HEK293T (cell line): ENCODE measurements at places on chromosomes 2 and 18.

DNA sequence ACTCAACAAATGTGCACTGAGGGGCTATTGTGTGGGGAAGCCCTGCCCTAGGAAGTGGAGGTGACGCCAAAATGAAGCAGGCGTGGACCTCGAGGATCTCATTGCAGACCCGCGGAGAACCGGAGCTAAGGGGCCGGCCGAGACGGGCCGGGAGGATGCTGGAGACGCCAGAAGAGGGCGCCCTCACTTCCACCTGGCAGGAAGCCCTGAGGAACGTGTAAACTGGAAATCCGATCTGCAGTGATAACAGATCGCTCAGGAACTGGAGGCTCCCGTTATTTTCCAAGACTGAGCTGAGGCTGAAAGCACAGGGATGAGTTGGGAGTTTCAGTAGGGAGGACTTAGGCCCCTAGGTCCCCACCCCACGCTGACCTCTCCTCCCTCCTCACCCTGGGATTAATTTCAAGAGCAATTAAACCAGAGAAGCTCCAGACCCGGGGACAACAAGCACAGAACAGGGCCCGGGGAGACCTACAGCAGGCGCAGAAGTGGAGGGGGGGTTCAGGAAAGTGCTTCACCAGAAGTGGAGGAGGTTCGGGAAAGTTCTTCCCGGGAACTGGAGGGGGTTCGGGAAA is 7.7 kb upstream of the COL6A3 start:
- peak; percentile 77 for DNase-seq

DNA sequence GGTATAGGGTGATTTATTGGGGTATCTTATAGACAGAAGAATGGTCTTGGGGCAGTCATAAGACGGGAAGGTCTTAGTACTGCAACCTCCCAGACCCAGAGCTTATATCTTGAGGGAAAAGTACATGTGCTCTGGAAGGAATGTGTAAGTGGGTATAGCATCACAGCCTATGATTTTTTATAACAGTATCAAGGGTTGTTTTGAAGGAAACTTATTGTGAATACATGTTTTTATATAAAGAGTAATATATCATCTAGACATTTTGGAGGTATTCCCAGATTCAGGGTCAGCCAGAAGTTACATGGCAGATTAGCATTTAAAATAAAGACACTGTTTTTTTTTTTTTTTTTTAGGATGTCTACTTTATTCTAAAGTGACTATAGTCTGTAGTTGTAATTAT is 47.6 kb upstream of the STON1 start:
- DNase-seq, result no peak

- no peak for DNase-seq
Observed at GRCh38 chr18:50231621-50232020, 34.7 kb downstream of the CFAP53 start.

GRCh38 chr2:146597291-146597690 is 1247.5 kb upstream of the ACVR2A start:
- DNase-seq, result no peak

DNA sequence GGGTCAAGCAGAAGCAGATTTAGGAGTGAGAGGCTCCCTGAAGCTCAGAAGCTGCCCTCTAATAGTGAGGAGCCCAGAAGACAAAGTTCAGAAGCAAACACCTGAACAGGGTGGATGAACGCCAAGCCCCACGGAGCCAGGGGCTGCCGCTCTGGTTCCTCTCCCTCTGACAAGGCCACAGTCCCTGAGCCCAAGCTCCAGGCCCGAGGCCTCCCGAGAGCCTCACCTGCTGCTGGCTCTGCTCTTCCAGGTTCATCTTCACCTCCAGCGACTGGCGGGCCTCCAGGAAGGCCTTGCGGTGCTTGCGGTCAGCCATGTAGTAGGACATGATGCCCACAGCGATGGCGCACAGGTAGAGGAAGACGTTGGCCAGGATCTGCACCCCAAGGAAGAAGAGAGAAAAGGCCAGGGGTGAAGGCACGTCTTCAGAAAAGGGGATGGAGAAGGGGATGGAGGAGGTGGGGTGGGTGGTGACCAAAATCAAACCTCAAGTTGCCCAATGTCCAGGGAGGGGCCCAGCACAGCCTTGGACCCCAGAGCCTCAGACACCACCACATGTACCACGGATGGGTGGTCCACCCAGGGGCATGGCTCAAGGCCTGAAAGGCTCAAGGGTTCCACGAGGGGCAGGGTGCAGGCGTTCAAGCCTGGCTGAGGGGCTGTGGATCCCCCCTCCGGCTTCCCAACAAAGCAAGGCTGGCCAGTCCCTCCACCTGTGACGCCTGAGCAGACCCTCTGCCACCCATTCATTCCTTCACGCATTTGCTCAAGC is 47.5 kb downstream of the ADCY3 start:
- no peak for DNase-seq

- no peak for DNase-seq
Observed at GRCh38 chr2:12288048-12288447, 428.7 kb upstream of the TRIB2 start.

- no peak for DNase-seq
Observed at GRCh38 chr18:11658989-11659388, 30.1 kb upstream of the GNAL start.

DNA sequence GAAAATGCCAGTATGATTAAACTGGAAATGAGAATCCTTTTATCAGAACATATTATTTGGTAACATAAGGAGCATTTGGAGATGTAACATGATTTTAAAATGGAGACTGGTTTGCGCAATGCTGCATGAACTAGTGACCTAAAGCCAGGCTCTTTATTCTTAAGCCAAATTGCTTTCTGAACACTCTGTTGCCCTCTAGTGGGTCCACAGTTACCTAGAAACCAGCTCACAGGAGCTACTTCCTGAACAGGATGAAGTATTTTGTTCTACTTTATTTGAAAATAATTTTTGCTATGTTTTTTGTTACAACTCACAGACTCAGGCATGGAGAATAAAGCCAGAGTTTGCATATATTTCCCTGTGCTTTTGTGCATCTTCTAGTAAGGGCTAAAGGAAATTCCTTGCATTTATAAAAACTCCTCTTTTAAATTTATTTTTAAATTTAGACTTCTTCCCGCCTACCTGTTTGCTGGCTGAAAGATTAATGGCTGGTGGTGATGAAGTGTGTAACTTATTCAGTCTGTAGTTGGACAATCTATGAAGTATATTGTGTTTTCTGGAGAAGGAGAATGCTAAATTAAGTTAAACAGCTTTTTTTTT is 146.7 kb downstream of the PARD3B start:
- peak; percentile 54 for DNase-seq

- no peak for DNase-seq
Observed at GRCh38 chr2:55923982-55924321, 370 bp upstream of the EFEMP1 start.

- no peak for DNase-seq
Observed at GRCh38 chr2:72936660-72937355, 19.5 kb downstream of the EMX1 start.

- no peak for DNase-seq
Observed at GRCh38 chr2:127762846-127763245, 48.1 kb downstream of the WDR33 start.

GRCh38 chr2:127453392-127454171 is 35.4 kb downstream of the PROC start:
- DNase-seq, result no peak

DNA sequence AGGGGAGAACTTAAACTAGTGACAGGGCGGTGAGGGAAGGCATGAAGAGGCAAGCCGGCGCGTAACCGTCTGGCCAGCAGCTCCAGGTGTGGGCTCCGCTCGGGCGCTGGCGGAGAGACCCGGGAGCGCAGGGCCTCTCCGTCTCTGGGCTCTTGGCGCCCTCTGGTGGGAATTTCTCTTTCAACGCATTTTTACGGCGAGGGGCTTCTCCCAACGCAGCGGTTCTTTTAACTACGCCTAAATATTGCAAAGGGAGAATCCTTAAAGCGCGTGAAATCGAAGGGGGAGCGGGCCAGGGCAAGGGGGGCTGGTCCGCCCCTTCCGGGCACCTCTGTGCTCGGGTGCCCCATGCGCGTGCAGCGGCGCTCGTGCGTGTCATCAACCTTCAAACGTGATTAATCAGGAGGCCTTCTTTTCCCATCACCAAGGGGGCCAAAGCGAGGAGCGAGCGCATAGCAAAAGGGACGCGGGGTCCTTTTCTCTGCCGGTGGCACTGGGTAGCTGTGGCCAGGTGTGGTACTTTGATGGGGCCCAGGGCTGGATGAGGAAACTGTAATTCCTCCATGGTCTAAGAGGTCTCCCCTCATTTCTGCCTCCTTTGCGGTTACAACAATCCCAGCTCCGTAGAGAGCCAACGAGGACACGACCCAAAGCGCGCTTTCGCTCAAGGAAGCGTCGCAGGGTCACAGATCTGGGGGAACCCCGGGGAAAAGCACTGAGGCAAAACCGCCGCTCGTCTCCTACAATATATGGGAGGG is 762 bp upstream of the GAD1 start:
- DNase-seq, result peak; percentile 83

DNA sequence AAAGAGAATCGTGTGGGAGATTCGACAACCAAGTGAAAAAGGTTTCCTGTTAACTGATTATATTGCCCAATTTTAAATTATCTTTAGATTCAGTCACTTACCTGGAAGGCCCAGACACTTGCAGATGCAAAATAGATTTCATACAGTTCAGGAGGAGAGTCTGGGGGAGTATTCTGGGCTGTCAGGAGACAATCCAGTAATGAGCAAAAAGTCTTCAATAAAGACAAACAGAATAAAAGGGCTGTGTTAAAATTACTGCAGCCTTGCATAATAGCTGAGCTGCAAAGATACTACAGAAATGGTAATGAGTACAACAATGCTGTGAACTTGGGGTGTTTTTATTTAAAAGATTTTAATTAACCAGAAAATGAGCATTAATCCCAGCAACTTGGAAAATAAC is 303.6 kb downstream of the SP3 start:
- no peak for DNase-seq

DNA sequence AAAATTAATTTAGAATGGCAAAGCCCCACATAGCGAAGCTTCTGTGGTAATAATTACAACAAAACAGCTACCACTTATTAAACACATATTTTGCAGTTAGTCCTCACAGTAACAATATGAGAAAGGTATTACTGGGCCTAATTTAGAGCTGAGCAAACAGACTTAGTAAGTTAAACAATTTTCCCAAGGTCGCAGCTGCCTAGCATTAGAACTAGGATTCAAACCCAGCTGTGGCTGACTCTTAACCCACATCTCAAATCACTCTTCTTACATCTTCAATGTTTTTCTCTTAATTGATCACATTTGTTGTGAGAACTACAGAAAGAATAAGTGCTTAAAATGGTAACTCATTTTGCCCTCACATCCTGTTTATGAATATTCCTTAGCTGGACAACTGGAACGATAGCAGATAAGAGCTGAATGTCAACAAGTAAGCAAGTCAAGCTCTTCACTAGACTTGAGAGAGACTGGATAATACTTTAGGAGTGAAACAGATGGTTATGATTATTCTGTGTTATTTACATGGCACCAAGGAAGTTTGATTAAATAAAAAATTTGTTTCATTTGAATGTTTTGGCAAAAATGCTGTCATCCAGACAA is 59.4 kb upstream of the TMEM17 start:
- no peak for DNase-seq

- DNase-seq, result no peak
Observed at GRCh38 chr2:147442816-147443215, 402.0 kb upstream of the ACVR2A start.

GRCh38 chr2:145769011-145769716 is 1249.2 kb upstream of the ZEB2 start:
- no peak for DNase-seq

DNA sequence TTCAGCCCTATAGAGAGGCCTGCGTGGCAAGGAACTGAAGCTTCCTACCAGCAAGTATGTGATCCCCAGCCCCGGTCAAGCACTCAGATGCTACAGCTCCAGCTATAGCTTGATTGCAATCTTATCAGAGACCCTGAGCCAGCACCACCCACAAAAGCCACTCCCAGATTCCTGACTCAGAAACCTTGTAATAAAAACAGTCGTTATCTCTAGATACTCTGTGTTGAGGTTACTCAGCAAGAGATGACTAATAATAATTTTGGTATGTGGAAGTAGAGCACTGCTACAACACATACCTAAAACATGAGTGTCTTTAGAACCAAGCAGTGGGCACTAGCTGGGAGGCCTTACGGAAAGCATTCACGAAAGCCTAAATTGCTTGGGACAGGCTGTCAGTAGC is 216.9 kb downstream of the UXS1 start:
- DNase-seq, result no peak

- DNase-seq, result no peak
Observed at GRCh38 chr2:207499114-207499513, 30.6 kb upstream of the CREB1 start.

DNA sequence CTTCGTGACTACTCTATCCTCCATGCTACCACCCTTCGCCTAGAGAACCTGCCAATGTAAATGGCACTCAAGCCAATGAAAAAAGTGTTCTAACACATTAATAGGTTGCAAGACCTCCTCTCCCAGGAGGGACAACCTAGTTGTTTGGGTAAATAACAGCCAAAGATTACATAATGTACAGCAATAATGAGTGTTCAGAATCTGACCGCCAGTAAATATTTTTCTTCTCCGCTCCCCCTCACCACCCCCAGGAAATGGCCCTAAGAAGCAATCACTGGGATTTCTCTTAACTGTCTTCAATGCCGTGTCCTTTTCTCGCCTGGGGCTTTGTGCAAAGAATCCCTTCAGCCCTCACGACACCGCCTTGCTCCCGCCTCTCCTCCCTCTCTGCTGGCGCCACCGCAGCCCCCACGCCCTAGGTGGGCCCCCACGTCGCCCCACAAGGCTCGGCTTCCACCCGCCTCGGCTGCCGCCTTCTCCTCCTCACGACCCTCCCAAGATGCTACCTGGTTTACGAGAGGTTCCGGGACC is 458 bp downstream of the HYCC2 start:
- DNase-seq, result no peak

DNA sequence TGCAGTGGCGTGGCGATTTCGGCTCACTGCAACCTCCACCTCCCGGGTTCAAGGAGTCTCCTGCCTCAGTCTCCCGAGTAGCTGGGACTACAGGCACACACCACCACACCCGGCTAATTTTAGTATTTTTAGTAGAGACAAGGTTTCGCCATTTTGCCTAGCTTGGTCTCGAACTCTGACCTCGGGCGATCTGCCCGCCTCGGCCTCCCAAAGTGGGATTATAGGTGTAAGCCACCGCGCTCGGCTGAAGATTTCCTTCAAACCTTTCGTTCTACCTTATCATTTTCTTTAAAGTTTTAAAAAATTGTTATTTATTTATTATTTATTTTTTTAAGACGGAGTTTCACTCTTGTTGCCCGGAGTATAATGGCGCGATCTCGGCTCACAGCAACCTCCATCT is 979 bp upstream of the WDR43 start:
- no peak for DNase-seq

- DNase-seq, result no peak
Observed at GRCh38 chr2:88857951-88858411, 166.5 kb downstream of the RPIA start.

DNA sequence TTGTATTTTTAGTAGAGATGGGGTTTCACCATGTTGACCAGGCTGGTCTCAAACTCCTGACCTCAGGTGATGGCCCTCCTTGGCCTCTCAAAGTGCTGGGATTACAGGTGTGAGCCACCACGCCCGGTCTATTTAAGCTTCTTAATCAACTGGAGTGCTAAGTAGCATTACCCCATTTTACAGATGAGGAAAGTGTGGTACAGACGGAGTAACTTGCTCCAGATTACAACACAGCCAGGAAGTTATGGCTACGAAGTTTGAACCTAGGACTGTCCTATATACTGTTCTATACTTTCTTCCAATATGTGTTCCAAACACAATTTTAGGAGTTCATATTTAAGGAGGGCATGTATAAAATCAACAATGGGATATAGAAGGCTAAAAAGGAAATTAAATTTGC is 197.7 kb downstream of the TGIF1 start:
- DNase-seq, result no peak
